NCI-H2081 treated with DMSO at 0.1 percent for 48 hours (cell line): ENCODE measurements at places on chromosomes 4 and X.

- DNase-seq: no peak
Observed at GRCh38 chrX:134418317-134419113, 41.5 kb upstream of the HPRT1 start.

DNA sequence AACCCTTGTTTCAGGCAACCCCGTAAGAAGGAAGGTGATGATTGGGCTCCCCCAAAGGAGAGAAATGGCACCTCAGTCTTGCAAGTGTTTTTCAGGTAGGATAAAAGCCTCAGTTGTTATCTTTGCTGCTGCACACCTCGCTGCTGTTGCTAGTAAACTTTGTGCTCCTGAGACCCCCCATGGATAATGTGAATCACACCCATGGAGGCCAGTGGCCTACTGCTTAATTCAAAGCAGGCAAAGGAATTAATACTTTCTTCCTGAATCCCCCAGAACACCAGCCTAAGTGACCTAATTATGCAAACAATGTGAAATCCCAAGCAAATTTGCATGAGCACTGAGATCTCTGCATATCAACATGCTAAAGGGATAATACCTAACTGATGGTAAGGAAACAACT, 337.5 kb downstream of the GRIA2 start:
- DNase-seq: no peak

- DNase-seq: no peak
Observed at GRCh38 chrX:9562851-9563250, 98.0 kb downstream of the TBL1X start.

DNA sequence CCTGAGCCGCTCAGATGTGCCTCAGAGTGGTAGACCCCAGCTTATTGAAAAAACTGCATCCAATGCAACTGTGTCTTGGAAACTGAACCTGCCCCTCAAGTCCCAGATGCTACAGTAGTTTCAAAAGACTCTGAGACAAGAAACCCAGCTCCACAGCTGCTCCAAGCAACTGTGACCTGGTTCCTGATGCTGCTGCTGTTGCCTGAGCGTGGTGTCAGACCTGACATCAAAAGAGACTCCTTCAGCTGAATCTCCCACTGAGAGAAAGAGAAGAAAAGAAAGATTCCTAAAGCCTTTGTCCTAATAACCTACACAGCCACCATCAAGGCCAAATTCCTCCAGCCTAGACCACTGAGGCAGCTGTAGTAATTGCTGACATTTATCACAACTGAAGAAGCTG, 630.1 kb downstream of the STIM2 start:
- no peak for DNase-seq

DNA sequence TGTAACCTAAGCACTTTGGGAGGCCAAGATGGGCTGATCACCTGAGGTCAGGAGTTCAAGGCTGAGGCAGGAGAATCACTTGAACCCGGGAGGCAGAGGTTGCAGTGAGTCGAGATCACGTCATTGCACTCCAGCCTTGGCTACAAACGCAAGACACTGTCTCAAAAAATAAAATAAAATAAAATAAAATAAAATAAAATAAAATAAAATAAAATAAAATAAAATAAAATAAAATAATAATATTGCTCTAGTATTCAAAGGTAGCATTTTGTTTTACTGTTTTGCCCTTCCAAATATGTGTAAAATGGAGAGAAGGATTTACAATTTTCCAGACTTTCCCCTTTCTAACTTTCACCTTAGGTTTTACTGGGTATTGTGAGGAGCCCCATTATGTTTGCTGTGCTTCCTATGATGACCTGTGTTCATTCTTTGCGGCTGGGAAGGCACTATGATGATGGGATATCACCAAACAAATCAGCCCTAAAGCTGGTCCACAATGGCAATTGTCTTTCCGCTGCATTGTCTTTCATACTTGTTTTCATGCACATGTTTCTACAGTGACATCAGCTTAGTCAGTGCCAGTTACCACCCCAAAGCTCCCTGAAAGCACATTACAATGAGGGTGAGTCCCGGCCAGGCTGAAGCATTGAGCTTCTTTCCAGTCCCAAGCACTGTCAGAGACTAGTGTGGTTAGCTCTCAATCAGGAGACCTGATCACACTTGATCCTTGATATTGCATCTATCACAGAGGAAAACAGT, 50.8 kb downstream of the DTHD1 start:
- DNase-seq: no peak

DNA sequence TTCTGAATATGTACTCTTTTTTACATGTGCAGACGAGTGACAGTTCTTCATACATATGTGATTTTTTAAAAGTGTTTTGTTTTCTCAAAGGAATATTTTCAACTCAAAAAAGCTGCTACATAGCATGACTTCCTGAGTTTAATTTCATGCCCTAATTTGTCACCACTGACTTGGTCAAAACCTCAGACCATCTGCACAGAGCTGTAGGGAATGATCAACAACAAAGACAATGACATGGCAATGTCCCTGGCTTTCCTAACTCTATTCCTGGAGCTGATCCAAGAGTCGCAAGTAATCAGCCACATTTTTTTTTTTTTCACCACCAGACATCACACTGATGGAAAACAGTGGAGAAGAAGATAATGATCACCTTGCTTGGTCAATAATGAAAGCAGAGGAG, 97.7 kb downstream of the TMA16 start:
- DNase-seq: no peak

GRCh38 chrX:112670977-112671376, 8.8 kb downstream of the LHFPL1 start:
- no peak for DNase-seq

DNA sequence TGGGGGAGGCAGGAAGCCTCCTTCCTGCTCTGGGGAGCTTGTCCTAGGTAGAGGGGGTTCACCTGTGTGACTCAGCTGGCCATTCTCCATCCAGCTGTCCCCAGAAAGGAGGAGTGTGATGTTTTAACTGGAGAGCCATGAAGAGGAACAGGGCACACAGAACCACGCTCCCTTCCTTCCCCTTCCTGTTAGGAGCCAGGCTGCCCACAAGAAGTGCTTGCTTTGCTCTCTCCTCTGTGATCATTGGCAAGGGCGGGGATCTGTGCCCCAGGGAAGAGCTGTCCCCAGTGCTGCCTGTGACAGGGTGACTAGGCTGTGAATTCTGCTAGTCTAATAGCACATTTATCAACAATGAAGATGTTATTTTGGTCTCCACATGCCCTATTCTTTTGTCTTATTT, 169.6 kb upstream of the GATB start:
- DNase-seq: no peak

DNA sequence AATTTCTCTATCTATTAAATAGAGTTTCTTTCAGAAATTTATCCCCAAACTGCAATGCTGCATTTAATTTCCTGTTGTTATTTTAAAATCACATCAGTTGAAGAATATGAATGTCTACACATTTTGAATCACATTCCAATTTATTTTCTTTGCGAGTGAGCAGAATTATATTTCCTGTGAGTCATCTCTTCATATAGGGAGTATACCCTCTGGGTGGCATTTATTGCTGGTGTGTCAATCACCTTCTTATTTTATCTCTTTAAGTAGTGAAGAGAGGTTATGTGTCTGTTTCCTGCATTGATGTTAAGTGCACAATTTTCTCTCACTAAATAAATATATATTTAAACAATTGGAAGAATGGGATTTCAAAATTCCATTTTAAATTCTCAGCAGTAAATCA, 511.0 kb upstream of the ATOH1 start:
- no peak for DNase-seq

GRCh38 chrX:121084903-121085611, 37.6 kb downstream of the GLUD2 start:
- no peak for DNase-seq

GRCh38 chrX:43631841-43632240, 24.3 kb upstream of the MAOA start:
- no peak for DNase-seq
